ENCODE measurements at places on chromosomes 3 and 15.
A peak's percentile ranks its signal among the peaks of the same experiment; 100 is the strongest.

DNA sequence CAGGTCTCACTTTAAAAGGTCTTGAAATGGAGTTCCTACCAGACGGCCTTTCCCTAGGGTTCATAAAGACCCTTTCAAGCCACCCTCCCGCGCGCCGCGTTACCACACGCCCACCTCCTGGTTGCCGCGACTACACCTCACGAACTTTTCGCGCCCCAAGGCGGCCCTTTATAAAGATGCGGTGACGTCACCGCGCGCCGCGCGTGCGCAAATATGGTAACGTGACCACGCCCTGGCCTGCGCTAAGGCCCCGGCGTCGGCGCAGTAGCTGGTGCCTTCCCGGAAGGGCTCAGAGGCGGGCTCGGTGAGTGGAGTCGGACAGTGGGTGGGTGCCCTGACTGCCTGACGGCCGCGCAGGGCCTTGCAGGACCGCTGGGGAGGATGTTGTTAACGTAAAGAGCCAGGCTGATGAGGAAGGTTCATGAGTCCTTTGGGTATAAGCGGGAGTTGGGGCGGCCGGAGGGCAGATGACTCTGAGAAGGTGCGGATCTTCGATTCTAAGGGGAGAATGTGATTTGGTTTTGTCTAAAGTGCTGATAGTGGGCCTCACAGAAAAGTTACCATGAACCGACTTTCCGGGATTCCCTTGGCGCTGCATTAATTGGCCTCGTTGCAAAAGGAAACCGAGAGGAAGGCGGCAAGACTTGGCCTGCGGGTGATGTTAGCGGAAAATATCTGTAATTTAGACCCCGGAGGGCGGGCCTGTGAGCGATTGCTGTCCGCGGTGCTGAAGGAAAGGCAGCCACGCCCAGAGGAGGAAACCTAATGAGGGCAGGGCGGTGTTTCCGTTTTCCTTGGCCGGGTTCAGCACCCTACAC is 54.4 kb downstream of the FEZF2 start:
- peak; percentile 51 for DNase-seq

DNA sequence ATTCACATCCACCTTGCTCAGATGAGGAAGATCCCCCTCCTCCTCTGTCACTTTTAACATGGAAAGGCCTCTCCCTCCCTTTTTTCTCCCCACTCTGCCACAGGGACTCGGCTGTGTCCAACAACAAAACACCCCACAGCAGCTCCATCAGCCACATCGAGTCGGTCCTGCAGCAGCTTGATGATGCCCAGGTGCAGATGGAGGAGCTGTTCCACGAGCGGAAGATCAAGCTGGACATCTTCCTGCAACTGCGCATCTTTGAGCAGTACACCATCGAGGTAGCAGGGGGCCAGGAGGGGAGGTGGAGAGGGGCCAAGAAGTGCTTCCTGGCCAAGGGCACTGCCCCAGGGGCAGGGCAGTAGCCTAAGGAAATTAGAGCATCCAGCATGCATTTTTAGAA is 331.7 kb upstream of the UMPS start:
- DNase-seq, result no peak

DNA sequence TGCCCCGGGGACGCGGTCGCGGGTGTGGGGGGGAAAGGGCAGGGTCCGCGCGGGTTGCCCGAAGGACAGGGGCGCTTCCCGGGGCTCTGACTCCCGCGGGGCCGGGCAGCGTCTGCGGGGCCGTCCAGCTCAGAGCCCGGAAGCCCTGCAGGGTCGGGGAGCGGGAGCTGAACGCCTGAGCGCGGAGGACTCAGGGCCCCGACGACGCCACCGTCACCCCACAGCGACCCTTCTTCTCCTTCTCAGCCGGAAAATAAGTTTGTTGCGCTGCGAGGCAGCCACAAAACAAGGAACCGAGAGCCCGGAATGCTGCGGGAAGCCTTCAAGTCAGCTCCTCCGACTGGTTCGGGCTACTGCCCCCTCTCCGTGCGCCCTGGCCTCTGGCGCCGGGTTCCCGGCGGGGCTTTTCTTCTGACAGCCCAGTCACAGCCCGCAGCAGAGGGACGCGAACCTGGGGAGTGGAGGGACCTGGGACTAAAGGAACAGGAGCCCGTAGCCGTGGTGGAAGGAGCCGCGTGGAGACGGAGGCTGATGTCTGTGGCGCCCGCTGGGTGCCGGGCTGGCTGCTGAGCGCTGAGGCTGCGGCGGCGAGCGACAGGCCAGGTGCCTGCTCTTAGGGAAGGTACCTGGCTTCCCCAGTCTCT is 484 bp downstream of the CNTN4 start:
- DNase-seq, result no peak

DNA sequence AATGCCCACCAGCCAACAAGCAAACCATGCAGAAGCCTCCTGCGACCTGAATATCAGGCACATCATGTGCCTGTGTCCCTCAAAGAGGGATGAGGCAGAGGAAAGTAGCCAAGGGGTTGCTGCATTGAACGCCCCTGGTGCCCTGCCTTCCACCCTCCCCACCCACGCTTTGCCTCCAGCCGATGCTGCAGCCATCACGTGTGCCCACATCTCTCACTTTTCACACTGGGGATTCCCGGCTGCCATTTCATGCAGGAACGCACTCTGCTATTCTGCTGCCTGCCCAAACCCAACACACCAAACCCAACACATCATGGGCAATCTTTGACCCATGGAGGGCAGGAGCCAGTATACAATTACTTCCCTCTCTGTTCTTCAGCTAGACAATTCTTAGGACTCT is 462.2 kb upstream of the PROK2 start:
- DNase-seq, result no peak

GRCh38 chr3:34292605-34293300 is 494.3 kb downstream of the PDCD6IP start:
- no peak for DNase-seq

DNA sequence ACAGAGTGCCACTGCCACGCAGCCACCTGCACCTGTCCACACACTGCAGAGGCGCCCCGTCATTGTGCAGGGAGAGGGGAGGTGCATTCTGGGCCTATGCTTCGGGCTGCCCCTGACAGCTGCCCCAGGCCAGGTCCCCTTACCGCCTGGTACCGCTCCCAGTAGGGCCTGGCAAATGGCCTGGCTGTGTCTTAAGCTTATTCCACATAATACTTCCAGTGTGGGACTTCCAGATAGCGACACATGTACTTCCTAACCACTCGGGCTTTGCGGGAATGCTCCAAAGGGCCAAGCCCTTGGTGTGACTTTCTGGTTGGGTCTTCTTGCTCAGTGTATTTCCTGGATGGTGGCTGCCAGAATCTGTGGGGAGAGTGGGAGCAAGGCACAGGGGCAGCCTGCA is 254.3 kb upstream of the CHRNA7 start:
- DNase-seq, result no peak

GRCh38 chr15:78739996-78740903 is 71.0 kb downstream of the ADAMTS7 start:
- DNase-seq, result no peak
